ENCODE measurements at places on chromosomes 11 and 22.

DNA sequence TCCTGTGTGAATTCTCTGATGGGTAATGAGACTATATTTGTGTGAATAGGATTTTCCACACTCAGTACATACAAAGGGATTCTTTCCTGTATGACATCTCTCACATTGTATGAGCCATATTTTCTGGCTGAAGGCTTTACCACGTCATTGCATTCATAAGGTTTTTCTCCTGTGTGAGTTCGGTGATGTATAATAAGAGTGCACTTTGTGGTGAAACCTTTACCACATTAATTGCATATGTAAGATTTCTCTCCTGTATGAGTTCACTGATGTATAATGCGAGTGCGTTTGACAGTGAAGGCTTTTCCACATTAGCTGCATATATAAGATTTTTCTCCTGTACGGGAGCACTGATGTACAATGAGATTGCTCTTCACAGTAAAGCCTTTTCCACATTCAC, 455.4 kb upstream of the CNTN5 start:
- DNase-seq, result no peak

DNA sequence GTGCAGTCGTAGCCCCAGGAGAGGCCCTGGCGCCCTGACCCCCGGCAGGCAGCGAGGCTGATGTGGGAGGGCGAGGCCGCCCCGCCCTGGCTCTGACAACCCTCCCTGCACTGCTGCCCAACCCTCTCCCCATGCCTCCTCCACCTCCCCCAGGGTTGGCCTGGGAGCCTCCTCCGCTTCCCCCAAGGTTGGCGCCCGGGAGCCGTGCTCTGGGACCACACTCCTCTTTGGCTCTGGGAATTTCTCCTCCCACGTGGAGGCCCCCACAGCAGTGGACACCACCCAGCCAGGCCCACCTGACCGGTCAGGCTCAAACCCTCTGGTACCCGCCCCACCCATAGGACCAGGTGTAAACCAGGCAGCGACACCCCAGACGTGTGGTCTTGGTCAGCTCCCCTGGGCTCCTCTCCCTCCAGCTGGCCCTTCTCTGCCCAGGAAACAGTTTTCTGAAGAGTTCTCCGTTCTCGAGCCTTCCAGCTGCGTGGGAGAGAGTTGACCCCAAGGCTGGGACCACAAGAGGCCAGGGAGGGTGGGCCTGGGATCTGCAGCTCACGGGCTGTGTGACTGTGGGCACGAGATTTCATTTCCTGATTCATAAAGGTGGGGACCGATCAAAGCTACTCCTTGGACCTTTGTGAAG, 39.5 kb upstream of the BRSK2 start:
- DNase-seq, result no peak

DNA sequence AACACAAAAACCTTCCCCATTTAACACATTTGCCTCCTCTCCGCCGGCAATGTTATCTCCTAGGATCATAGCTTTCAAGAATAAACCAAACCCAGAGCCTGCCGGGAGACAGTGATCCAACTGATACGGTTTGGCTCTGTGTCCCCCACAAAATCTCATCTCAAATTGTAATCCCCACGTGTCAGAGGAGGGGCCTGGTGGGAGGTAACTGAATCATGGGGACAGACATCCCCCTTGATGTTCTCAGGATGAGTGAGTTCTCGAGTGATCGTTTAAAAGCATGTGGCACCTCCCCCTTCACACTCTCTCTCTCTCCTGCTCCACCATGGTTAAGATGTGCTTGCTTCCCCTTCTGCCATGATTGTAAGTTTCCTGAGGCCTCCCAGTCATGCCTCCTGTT, 33.3 kb downstream of the RBFOX2 start:
- no peak for DNase-seq

- DNase-seq, result no peak
Measured at GRCh38 chr22:38106814-38107578, 3.5 kb downstream of the BAIAP2L2 start.

GRCh38 chr11:117387992-117388755, 60.5 kb downstream of the CEP164 start:
- no peak for DNase-seq

GRCh38 chr11:109590782-109591181, 168.8 kb downstream of the C11orf87 start:
- no peak for DNase-seq

DNA sequence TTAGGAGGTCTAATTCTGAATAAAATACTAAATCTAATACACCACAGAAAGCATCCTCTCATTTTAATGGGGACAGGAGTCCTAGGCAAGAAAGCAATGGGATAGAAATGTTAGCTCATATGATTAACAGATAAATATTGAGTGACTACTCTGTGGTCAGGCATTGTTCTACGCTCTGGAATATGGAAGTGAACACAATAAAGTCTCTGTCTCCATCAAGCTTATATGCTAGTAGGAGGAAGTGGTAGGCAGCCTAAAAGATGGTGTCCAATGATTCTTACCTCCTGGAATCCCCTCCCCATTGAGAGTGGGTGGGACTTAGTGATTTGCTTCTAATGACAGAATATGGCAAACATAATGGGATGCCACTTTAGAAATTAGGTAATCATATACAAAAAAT, 160.3 kb upstream of the PDGFD start:
- no peak for DNase-seq

GRCh38 chr11:15640318-15640717, 525.6 kb downstream of the INSC start:
- no peak for DNase-seq

GRCh38 chr11:115366826-115367225, 137.4 kb downstream of the CADM1 start:
- DNase-seq, result no peak

DNA sequence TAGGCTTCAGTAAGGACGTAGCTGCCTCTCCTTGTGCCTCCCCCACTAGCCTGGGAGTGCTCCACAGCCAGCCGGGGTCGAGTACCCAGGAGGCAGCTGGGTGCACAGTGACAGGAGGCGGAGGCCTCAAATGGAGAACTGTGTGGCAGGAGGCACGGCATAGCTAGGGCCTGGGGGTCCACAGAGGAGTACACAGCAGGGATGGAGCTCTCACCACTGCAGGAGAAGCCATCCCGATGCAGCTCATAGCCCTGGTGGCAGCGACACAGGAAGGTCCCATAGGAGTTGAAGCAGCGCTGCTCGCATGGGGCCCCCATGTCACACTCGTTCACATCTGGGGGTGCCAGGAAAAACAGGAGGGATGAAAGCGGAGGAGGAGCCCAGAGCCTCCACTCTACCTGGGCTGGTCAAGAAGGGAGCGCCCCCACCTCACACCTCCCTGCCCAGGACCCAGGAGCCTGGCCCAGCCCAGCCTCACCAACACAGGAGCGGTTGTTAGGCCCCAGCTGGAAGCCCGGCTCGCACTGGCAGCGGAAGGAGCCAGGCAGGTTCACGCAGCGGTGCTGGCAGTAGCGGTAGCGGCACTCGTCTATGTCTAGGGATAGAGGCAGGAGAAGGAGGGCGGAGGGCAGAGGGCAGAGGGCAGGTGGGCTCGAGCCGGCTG, 2.8 kb downstream of the EFEMP2 start:
- no peak for DNase-seq

- no peak for DNase-seq
Measured at GRCh38 chr11:68979931-68980775, 633 bp downstream of the MRGPRD start.

GRCh38 chr11:92364177-92364576, 139.6 kb downstream of the FAT3 start:
- DNase-seq, result no peak

DNA sequence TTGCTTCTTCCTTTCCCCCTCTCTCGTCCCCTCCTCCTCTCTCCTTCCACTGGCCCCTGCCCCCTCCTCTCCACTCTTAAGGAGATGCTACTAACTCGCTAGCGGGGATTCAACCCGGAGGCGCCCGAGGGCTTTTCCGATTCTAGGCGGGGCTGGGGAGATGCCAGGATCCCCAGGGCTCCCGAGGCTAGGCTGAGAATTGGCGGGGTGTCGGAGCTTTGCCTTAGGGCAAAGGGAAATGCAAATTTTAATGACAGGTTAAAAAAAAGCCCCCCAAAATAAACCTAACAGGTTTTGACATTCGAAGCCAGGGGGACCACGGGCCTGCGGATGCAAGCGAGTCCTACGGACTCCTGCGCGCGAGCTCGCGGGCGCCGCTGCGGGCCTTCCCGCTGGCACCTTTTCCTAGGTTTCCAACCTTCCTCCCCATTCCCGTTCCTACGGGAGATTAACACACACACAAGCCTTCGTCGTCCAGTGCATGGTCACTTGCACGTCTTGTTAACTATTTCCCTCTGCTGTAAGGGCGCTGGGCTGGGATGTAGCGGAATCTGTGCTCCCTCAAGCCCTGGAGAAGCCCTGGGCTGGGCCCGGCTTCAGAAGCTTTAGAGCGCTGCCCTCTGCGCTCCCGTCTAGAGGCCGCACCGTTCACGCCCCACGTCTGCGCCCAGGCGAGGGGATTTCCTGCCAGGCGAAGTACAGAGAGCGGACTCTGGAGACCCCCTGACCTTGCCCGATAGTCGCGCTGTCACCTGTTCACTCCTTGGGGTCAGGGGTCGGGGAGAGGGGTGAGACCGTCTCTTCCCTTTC, 729 bp upstream of the ALX4 start:
- no peak for DNase-seq

Data from suppressor macrophage (primary cell).